ENCODE measurements at places on chromosomes 2 and 18.

DNA sequence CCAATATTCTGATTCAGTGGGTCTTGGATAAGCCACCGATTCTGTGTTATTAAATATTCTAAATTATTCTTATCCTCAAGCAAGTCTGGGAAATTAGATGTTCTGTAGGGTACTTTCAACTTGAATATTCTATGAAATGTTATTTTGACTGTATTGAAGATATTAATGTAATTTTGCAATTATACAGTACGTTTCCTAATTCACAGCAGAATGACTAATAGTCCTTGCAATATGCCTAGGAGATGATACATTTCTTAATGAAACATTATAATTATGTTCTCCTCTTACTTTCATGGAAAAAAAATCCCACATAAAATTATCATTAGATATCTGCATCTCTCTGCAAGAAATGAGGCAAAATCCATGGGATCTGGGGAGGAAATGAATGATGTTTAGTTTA, 46.2 kb upstream of the PLA2R1 start:
- DNase-seq: no peak

- no peak for DNase-seq
Observed at GRCh38 chr18:31648458-31648857, 35.9 kb downstream of the B4GALT6 start.

DNA sequence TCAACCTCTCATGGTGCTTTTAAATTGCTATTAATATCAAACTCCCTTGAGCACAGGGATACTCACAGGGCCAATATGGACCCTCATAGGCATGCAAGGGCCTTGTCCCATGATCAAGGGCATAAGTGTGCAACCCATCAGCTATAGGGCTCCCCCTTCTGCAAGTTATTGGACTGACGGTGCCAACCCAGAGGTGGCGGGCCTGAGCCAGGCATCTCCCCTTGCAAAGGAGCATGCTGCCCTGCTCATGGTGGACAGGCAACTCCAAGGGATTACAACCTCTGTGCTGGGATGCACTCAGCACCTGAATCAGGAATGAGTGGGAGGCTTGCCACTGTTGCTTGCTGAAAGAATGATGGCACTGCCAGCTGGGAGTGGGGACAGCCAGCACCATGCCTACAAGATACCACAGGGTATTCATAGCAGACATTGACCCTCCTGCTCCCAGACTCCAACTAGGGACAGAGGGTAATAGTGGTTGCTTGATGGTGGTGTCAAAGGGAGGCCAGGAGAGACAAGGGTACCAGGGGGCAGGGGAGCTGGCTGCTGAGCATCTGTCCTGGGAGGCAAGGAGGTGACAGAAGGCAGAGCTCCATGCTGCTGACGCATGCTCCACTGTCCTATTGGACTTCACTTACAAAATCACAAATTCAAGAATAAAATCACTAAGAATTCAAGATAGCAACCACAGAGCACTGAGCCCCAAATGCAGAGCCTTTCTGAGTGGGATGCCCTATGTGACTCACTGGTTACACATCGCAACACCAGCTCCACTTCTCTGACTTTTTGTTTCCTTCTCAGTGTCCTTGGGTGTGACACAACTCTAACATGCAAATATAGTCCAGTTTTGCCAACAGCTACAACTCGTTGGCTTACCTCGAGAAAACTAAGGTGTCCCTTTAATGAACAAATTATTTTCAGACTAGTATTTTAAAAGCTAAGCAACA, 157.1 kb upstream of the CCDC150 start:
- DNase-seq: peak; percentile 54

DNA sequence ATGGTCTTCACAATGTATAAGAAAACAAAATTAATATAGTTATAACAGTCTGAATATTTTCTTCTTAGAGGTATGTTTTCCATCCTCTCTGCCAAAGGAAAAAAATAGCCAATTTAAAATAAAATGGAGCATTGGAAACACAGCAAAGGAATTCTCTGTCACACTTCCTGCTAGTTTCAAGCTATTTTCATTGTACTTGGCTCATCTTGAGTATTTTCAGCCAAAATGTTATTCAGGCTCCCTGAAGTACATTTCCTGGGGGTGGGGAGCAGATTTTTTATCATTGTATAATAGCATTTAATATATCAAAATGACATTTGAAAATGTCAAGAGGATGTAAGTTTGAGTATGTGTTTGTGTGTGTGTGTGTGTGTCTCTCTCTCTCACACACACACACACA, 463.6 kb upstream of the REG3G start:
- DNase-seq: no peak

DNA sequence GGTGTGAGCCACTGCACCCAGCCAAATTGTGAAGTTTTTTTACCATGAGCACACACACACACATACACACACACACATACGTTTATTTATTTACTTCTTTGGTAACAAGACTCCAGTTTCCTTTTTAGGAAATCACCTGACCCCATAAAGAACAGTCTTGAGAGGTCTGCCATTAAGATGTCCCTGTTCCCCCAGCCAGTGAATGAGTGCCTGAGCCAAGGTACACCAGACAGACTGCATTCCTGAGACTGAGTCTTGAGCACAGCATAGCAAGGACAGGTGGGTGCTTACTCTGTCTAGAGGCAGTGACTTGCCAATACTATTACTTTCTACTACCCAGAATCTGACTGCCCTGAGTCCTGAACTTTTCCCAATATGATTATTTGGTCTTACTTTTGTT, 167.2 kb upstream of the SATB2 start:
- DNase-seq: no peak

GRCh38 chr2:218123986-218124385, 1.8 kb upstream of the CXCR2 start:
- DNase-seq: peak; percentile 22

- peak; percentile 81 for DNase-seq
Observed at GRCh38 chr2:26805241-26805676, 19.4 kb downstream of the CENPA start.

DNA sequence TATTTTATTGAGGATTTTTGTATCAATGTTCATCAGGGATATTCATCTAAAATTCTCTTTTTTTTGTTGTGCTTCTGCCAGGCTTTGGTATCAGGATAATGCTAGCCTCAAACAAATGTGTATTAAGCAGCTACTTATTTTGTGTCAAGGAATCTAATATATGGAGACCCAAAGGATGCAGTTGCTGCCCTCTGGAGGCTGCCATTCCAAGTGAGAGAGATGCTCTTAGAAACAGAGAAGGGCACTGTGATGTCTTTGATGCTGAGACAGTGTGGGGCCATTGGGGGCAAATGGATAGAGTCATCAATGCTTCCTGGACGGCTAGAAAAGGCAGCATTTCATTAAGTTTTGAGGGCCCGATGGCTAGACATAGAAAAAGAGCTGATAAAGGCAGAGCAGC, 292.6 kb downstream of the SETBP1 start:
- DNase-seq: peak; percentile 12

- no peak for DNase-seq
Observed at GRCh38 chr2:184272056-184272455, 326.3 kb upstream of the ZNF804A start.

DNA sequence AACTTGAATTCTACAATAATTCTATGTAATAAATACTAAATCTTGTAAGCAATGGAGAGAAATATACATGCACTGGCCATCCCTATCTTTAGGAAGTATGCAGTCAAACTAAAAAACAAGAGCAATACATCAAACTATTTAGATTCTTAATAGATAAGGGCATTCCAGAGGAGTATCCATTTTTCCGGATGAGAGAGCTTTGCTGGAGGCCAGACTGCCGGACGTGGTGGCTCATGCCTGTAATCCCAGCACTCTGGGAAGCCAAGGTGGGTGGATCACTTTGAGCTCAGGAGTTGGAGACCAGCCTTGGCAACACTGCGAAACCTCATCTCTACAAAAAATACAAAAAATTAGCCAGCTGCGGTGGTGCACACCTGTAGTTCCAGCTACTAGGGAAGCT, 60.8 kb downstream of the KIF5C start:
- DNase-seq: peak; percentile 10

- DNase-seq: no peak
Observed at GRCh38 chr2:235542733-235543127, 48.9 kb downstream of the AGAP1 start.

DNA sequence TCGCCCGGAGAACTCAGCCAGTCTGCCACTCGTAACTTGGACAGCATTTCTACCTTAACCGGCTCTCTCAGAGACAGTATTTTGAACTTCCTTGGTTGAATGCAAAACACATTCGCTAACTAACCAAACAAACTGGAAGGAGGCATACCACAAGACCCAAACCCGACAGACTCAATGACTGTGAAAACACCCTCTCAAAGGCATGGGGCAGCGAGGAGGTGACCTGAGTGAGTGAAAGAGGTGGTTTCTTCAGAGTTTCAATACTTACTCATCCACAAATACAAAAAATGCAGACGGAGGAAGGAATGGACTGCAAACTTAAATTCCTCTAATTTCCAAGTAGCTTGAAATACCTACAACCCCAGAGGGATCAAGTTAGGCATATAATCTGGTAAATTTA, 132.9 kb downstream of the GAREM1 start:
- no peak for DNase-seq

GRCh38 chr18:75507636-75508035, 80.1 kb upstream of the SMIM21 start:
- peak; percentile 71 for DNase-seq

- DNase-seq: no peak
Observed at GRCh38 chr2:99476629-99477028, 13.2 kb downstream of the REV1 start.

DNA sequence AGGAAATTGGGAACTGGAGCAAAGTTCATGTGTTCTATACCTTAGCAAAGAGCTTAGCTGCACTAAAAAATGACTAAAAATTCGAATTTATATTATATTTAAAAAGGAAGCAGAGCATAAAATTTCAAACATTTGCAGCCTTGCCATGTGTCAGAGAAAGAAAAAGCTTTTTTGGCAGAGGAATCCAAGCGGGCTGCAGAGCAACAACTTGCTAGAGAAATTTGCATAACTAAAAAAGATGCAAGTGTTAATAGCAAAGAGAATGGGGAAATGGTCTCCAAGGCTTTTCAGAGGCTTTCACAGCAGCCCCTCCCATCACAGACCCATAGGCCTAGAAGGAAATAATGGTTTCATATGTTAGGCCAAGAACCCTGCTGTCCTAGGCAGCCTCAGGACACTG, 1315.9 kb downstream of the DSC3 start:
- DNase-seq: no peak

DNA sequence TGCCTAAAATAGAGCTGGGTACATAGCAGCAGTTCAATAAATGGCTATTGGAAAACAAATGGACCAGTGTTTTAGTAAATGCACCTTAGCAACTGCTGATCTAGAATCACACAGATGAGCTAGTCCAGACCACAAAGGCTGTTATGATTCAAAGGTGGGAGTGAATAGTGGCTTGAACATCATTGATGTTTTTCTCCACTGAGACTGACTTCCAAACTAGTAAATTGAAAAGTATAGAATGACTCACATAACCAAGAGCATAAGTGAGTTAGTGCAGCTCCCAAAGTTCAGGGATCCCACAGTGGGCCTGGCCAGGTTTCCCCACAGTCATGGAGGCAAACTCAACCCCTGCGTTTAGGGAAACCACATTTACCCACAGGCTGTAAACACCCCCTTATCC, 106.7 kb upstream of the YPEL5 start:
- DNase-seq: no peak

- peak; percentile 49 for DNase-seq
Observed at GRCh38 chr2:230347659-230348305, 20.8 kb downstream of the SP140L start.

DNA sequence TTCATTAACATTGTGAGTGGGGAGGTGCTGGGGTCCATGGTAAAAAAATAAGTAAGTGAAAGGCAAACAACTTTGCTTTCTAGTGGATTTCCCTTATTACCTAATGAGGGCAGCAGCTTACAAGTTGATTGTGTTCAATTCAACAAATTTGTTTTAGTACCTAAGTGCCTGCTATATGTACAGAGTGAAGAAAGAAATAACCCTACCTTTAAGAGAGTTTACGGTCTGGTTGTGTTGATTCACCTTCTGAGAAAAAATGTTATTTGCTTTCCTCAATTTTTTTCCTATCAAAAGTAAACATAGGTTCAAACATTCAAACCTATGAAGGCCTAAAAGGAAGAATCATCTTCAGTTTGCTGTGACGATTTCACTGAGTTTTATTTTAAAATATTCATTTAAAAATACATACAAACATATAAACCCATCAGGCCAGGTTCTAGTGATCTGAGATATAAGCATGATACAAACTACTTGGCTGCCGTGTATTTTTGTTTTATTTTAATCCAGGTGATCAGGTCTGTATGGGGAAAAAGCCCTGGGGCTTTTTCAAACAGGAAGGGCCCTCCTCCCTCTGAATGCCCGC, 1.5 kb upstream of the SPTBN1 start:
- no peak for DNase-seq

DNA sequence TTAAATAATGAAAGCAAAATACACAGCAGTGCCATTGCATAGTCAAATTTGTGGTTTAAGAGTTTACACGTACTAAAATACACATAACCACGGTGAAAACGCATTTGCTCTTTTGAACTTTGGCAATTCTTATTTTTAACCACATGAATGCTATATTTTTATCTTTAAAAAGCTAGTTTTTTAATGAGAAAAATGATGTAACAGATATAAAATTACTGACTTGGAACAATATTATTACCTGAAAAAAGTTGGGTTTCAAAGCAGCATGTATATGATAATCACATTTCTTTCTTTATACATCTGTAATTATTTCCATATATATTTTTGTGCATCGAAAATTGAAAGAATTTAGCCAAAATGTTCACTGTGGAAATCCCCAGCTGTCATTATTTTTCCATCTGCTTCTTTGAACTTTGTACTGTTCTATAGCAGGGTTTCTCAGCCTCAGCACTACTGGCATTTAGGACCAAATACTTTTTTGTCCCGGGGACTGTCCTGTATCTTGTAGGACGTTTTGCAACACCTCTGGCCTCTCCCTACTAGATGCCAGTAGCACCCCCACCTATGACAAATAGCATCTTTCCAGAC, 75.9 kb upstream of the CAB39 start:
- no peak for DNase-seq

DNA sequence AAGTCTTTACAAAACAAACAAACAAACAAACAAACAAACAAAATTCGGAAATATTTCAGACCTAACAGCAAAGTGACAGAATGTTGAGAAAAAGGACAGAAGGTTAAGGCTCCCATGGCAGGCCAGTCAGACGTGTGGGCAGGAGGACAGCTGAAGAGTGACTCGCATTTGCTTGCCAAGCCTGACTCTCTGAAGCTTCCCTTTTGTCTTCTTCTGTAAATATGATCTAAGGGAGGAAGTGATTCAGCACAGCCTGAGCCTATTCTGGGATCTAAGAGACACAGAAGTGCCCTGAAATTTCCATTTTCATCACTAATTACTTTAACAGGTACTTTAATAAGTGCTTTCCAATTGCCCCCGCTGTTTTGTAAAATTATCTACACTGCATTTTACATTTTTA, 134.0 kb upstream of the LYPD1 start:
- peak; percentile 69 for DNase-seq

GRCh38 chr18:9055185-9055584, 47.3 kb upstream of the NDUFV2 start:
- DNase-seq: peak; percentile 86

DNA sequence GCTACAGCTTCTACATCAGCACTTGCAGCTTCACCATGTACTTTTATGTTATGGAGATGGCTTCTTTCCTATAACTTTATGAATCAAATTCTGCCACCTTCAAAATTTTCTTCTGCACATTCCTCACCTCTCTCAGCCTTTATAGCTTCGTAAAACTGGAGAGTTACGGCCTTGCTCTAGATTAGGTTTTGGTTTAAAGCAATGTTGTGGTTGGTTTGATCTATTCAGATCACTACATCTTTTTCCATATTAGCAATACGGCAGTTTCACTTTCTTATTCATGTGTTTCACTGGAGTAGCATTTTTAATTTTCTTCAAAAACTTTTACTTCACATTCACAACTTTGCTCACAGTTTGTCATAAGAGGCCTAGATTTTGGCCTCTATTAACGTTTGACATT, 242.9 kb upstream of the GYPC start:
- no peak for DNase-seq

GRCh38 chr2:23617811-23618215, 232.8 kb downstream of the KLHL29 start:
- no peak for DNase-seq
